Naive thymus-derived CD4-positive, alpha-beta T cell (primary cell): ENCODE measurements at places on chromosomes 6 and 20. TPM values are rescaled to one million over a fixed set of nuclear protein-coding genes. Genes with fewer than 3 reads are reported as not detected.

EPHA7 gene
- not detected for total RNA-seq

- DNase-seq: no peak
Observed at GRCh38 chr6:153051801-153052200, 49.3 kb upstream of the MTRF1L start.

PLEKHG1 gene
- 0.74 TPM for total RNA-seq

FERMT1 gene
- total RNA-seq: 0.10 and 0.17 TPM in 2 replicates

DNA sequence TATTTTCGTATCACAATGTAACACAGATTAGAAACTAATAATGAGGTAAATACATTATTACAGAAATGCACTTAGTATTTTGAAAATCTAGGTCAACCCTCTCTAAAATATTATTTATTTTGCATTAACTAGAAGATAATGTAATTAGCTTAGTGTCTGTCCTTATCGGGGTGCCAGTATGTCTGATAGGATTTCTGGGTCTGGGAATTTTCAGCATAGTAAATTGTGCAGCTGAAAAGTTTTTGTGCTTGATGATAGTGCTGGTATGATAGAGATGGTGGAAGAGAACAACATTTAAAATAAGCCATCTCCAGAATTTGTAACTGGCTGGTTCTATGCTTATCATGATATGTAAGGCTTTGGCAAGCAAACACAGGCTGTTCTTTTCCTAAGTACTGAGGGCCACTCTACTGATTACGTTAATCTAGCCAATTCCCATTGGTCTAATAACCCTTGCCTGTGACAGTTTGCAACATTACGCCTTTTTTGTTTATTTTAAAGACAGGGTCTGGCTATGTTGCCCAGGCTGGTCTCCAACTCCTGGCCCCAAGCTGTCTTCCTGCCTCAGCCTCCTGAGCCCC is 50.8 kb downstream of the PREP start:
- DNase-seq: no peak

DNA sequence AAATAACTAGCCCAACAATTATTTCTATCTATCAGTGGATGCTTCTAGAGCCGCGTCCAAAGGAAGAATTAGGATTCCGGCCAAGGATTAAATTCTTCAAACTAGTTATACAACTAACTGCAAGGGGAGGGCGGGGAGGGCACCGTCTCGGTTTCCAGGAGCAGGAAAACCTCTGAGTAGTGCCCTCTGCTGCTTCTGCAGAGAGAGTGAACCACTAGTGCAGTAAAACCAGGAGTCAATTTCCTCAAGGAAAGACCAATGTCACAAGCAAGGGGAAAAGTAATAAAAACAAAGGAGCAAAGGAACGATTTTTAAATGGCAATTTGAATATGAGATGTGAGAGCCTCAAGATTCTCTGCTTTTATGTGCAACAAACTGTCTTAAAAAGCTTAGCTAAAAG is 16.5 kb upstream of the UBE2J1 start:
- no peak for DNase-seq
